ENCODE measurements at places on chromosomes 3 and 15.

GRCh38 chr3:26118165-26118564 lies 328.3 kb downstream of the OXSM start:
- no peak for DNase-seq

DNA sequence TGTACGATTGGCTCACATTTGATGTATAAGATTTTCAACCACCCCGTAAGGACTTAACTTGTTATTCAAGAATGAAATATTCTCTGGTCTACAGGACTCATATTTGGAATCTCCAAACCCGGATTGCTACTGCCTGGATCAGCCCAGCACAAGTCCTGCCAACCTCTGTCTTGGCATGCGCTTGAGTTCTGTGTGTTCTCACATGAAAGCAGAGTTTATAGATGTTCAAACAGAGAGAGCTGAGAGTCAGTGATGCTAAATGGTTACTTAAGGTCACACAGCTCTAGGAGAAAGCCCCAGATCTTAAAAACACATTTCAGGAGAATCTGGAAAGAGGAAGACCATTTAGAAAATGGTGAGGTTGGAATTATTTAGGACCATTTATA lies 268.0 kb upstream of the TBL1XR1 start:
- DNase-seq, result no peak

DNA sequence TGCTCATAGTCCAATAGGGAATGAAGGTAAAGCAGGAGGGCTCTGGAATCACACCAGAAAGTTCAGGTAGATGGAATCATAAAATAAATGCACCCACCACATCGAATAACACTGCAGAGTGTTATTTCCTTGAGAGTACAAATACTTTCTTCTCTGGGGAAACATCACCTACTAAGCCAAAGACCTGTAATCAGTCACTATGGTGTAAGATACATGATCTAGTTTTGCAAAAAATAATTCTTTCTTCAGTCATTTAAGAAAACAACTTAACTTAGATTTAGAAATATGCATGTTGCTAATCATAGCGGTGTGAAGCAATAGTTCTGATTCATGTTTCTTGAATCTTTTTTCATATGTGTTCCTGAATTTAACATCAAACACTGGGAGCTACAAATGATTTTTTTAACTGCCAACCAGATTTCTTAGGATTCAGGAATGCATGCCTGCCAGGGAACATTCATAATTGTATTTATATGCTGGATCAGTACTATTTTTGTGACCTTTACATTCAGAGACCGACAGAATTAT lies 40.2 kb upstream of the MEIS2 start:
- DNase-seq, result no peak

- DNase-seq, result no peak
Measured at GRCh38 chr3:138256022-138256421, 68.9 kb downstream of the ARMC8 start.
